ENCODE measurements at places on chromosomes 12 and 14. TPM values are rescaled to one million over a fixed set of nuclear protein-coding genes. Genes with fewer than 3 reads are reported as not detected.

- H3K27me3 ChIP-seq = no peaks in the 10 kb centered on the region
- no peak overlapping the region for H3K4me3 ChIP-seq
- no peak overlapping the region for H3K27ac ChIP-seq
These were observed 34.6 kb upstream of the EVL start for GRCh38 chr14:100030452-100031153.

GRCh38 chr12:71164568-71165197 is 6.9 kb upstream of the TSPAN8 start:
- H3K4me1 ChIP-seq = peaks cover 4% of the 10 kb centered on the region
- no peak for DNase-seq
- peak overlapping the region; percentile 44 for H3K27ac ChIP-seq

Gene ALDH1L2
- polyA plus RNA-seq = 6.0 TPM

Gene KRT79
- polyA plus RNA-seq = not detected

DNA sequence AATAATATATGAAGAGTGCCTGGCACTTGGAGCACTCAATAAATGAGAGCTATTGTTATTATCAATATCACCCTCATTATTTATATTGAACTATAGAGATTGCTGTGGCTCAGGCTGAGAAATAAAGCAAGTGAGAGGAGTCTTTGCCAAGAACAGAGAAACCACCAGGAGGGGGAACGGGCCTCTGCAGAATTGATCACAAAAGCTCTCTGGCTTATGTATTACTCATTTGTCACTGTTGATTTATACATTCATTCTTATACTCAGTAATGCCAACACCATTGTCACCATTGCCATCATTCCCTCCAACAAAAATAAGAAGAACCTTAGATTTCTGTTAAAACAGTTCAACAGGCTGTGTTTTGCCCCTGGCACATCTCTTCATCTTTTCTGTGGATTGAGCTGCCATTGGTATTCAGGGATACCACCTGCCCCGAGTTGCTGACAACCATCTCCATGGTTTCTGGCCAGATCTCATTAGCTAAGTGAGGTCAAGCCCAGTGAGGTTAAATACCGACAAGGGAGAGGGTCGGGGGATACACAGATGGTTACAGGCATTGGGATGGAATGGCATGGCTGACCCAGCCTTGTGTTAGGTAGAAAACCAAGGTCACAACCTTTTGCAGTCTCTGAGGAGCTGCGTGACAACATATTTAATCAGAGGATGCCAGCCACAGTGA is 21.8 kb upstream of the PCNX1 start:
- no peaks in the 10 kb centered on the region for H3K36me3 ChIP-seq
- no peak overlapping the region for H3K27ac ChIP-seq
- H3K27me3 ChIP-seq = no peaks in the 10 kb centered on the region

DNA sequence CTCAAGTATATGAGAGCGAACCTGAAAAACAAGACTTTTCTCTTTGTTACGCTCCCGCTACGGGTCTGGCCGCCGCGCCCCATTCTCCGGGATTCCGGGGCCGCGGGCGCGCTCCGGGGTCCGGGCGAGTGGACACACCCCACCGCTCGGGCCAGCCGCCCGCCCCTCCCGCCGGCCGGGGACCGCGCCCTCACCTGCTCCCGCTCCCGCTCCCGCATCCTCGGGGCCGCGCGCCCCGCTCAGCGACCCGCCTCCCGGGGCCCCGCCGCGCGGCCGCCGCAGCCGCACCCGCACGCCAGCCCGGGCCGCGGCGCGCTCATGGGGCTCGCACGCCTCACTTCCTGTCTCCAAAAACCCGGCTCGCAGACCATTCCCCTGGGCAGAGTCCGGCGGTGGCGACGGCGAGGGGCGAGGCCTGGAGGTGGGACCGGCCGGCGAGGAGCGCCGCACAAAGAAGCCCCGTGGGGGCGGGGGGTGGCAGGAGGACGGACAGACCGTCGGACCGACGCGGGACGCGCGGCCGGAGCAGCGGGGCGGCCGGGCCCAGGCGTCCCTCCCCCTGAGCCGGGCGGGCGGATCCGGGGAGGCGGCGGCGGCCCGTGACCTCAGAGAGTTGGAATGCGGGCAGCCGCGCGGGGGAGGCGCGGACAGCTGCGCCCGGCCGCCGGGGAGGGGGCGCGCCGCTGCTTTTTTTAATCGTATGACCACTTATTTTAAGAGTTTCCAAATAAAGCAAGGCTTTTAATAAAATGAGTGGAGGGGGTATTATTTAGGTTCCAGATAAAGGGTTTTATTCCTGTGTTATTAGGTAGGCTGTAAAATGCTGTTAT is at the start of gene PTPN21:
TSS of gene PTPN21 (minus strand) at position 551 of the 830 bp plus-strand sequence. CDS start 4,590 bp downstream, outside the sequence.
- H3K4me3 ChIP-seq = peak within 1 kb of the TSS; percentile 51
- H3K4me1 ChIP-seq = peaks cover 16% of the 10 kb centered on the region
- no peaks in the 10 kb centered on the region for H3K27me3 ChIP-seq
- H3K27ac ChIP-seq = peak within 1 kb of the TSS; percentile 69
- no peaks in the 10 kb centered on the region for H3K36me3 ChIP-seq
